GM23338 (cell line): ENCODE measurements at places on chromosomes 7 and 10. TPM values are rescaled to one million over a fixed set of nuclear protein-coding genes. Genes with fewer than 3 reads are reported as not detected.

GRCh38 chr10:123269017-123269552, 114.9 kb downstream of the BUB3 start:
- no peak for DNase-seq
- no peaks in the 10 kb centered on the region for H3K27me3 ChIP-seq
- H3K27ac ChIP-seq, result no peak overlapping the region
- H3K4me3 ChIP-seq, result no peak overlapping the region

DNA sequence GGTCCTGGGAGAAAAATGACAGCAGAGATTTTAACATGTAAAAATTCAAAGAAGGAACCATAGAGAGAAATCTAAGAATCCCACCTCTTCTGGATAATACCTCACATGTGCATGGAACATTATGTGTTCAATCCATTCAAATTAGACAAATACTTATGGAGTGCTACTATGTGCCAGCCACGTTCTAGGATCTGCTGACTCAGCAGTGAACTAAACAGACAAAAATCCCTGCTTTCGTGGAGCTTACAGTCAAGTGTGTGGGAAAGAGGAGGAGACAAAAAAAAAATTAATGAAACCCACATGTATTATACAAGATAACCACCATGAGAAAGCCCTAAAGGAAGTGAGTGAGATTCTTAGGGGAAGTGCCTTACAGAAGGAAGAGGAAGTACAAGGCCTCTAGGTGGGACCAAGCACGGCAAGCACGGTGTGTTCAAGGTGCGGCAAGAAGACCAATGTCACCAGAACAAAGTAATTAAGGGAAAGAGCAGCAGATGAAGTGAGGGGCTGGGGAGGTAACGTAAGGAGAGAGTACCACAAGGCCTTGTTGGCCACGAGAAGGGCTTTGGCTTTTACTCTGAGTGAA, 71.0 kb downstream of the SLC25A13 start:
- H3K36me3 ChIP-seq, result no peaks in the 10 kb centered on the region
- H3K27ac ChIP-seq, result no peak overlapping the region
- H3K4me1 ChIP-seq, result peaks cover 22% of the 10 kb centered on the region
- no peak for DNase-seq
- no peak overlapping the region for H3K4me3 ChIP-seq
- H3K27me3 ChIP-seq, result no peaks in the 10 kb centered on the region

- H3K4me3 ChIP-seq, result no peak overlapping the region
- no peak for DNase-seq
- H3K36me3 ChIP-seq, result no peaks in the 10 kb centered on the region
- H3K27me3 ChIP-seq, result no peaks in the 10 kb centered on the region
These were observed 11.5 kb upstream of the KLRG2 start for GRCh38 chr7:139494835-139495579.

- no peaks in the 10 kb centered on the region for H3K27me3 ChIP-seq
These were observed 197.0 kb upstream of the FZD1 start for GRCh38 chr7:91067242-91067641.

Gene CALCR
- 1.4 and 1.6 TPM in 2 replicates for total RNA-seq

Gene SPDYE2
- total RNA-seq, result not detected in 2 replicates

DNA sequence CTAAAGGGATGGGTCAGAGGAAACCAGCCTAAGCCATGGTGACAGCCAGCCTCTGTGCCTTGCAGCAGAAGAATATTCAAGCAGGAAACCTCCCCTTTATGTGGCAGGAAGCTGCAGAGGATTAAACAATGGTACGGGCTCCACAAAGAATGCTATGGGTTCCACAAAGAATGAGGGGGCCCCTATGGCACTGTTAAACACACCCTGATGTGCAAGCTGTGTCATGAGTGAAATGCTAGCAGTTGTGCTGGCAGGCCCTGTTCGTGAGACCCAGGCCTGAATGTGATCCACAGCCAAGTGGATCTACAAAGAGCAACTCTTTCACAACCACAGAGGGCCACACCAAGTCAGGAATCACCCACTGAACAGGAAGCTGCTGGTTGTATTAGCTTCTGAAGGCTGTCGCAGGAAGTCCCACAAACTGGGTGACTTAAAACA, 68.9 kb downstream of the MYOF start:
- DNase-seq, result no peak
- H3K4me1 ChIP-seq, result 0 out of 2 replicates have a peak, but pooled peaks cover 2% of the 10 kb centered on the region
- no peak overlapping the region for H3K27ac ChIP-seq

Gene HKDC1
- total RNA-seq, result 0.03 TPM in 1 of 2 replicates, not detected in the other

GRCh38 chr7:101017064-101017777, 2.7 kb upstream of the MUC17 start:
- no peaks in the 10 kb centered on the region for H3K27me3 ChIP-seq
- H3K4me1 ChIP-seq, result peaks cover 19% of the 10 kb centered on the region
- H3K4me3 ChIP-seq, result peak overlapping the region; percentile 92
- no peaks in the 10 kb centered on the region for H3K36me3 ChIP-seq

Gene CALU
- 179 and 180 TPM in 2 replicates for total RNA-seq

DNA sequence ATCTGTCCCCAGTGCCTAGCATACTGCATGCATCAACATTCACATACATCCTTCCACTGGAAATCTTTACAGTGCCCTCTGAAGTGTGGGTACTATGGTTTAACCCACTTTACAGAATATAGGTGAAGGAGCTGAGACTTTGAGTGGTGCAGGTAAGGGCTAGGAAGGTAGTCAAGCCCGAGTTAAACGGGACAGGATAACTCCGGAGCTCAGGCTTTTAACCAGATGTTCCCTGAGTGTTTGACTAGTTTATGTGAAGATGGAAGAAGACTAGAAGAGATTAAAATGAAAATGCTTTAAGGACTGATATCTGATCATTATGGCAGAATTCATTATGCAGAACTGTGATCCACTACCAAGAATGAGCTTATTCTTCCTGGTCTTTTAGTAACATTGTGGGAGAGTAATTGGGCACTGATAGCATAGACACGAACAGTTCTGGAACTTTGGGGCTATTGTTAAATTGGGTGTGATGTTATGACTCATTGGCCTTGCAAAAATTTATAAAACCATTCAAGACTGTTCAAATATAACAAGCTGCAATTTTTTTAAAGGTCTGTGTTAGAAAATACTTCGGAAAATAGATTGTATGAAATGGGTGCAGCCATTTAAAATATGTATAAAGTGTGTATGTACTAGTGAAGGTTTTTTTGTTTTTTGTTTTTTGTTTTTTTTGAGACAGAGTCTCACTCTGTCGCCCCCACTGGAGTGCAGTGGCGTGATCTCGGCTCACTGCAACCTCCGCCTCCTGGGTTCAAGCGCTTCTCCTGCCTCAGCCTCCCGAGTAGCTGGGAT, 4.4 kb downstream of the CUL1 start:
- H3K36me3 ChIP-seq, result no peaks in the 10 kb centered on the region
- peaks cover 73% of the 10 kb centered on the region for H3K4me1 ChIP-seq
- H3K27ac ChIP-seq, result no peak overlapping the region
- DNase-seq, result no peak
- H3K27me3 ChIP-seq, result no peaks in the 10 kb centered on the region
- no peak overlapping the region for H3K4me3 ChIP-seq

DNA sequence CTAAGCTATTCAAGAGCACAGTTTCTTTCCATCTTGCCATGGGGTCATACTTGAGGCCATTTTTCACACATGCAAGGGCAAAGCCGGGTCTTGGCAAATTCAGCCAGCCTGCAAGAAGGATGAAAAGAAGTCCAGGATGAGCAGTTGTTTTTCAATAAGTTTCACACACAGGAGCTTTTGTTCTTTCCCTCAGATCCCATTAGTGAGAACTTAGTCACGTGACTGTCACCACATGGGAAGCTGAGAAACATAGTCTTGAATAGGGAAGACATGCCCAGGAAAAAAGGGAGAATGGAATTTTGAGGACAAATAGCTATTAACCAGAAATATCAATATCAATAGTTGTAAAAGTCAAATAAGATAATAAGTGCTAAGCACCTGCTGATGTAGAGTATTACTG, 137.7 kb downstream of the AHR start:
- H3K27ac ChIP-seq, result no peak overlapping the region
- H3K27me3 ChIP-seq, result no peaks in the 10 kb centered on the region
- H3K36me3 ChIP-seq, result no peaks in the 10 kb centered on the region
- DNase-seq, result no peak
- 0 out of 2 replicates have a peak, but pooled peaks cover 7% of the 10 kb centered on the region for H3K4me1 ChIP-seq

- no peak for DNase-seq
- no peaks in the 10 kb centered on the region for H3K27me3 ChIP-seq
- H3K4me1 ChIP-seq, result no peaks in the 10 kb centered on the region
- H3K36me3 ChIP-seq, result no peaks in the 10 kb centered on the region
- no peak overlapping the region for H3K4me3 ChIP-seq
These were observed 248.4 kb upstream of the KLF6 start for GRCh38 chr10:4033341-4033896.

GRCh38 chr10:74377476-74377875, 226.5 kb downstream of the ADK start:
- H3K27me3 ChIP-seq, result no peaks in the 10 kb centered on the region
- H3K36me3 ChIP-seq, result no peaks in the 10 kb centered on the region
- no peaks in the 10 kb centered on the region for H3K4me1 ChIP-seq
- no peak overlapping the region for H3K27ac ChIP-seq
- H3K4me3 ChIP-seq, result no peak overlapping the region

GRCh38 chr7:99407872-99408378, 472 bp downstream of the PDAP1 start:
- peak overlapping the region; percentile 88 for H3K27ac ChIP-seq
- H3K27me3 ChIP-seq, result no peaks in the 10 kb centered on the region

DNA sequence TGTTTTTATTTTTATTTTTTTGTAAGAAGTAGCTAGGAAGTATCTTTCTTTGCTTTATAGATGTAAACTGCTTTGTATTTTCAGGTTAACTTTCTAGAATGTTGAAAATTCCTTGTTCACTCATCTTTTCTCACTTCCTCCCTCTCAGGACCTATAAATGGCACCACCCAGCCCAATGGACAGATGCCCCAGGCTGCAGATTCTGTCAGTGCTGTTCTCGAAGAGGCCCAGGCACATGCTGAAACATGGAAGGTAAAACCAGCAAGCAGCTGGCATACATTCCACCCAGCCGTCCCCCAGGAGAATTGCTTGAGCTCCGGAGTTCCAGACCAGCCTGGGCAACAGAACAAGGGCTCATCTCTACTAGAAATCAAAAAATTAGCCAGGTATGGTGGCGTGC, 47.1 kb upstream of the PDSS1 start:
- no peaks in the 10 kb centered on the region for H3K4me1 ChIP-seq
- no peaks in the 10 kb centered on the region for H3K36me3 ChIP-seq
- H3K27me3 ChIP-seq, result no peaks in the 10 kb centered on the region
- H3K4me3 ChIP-seq, result no peak overlapping the region
- H3K27ac ChIP-seq, result no peak overlapping the region
- no peak for DNase-seq

- H3K36me3 ChIP-seq, result no peaks in the 10 kb centered on the region
- no peaks in the 10 kb centered on the region; the same call in 1 of the 2 replicates for H3K4me1 ChIP-seq
- no peak overlapping the region for H3K4me3 ChIP-seq
- DNase-seq, result no peak
These were observed 47.9 kb upstream of the STK17A start for GRCh38 chr7:43535031-43535451.
